ENCODE measurements at places on chromosomes 2 and 18.

- no peaks in the 10 kb centered on the region for H3K4me1 ChIP-seq
- no peak overlapping the region for H3K27ac ChIP-seq
- H3K4me3 ChIP-seq: no peak overlapping the region
- DNase-seq: no peak
- no peaks in the 10 kb centered on the region for H3K36me3 ChIP-seq
Measured at GRCh38 chr2:212815453-212815852, 276.9 kb upstream of the ERBB4 start.

- peaks cover 12% of the 10 kb centered on the region for H3K4me1 ChIP-seq
- H3K27me3 ChIP-seq: no peaks in the 10 kb centered on the region
- DNase-seq: no peak
- H3K36me3 ChIP-seq: no peaks in the 10 kb centered on the region
- H3K27ac ChIP-seq: no peak overlapping the region
Measured at GRCh38 chr2:182509-183122, 81.2 kb downstream of the SH3YL1 start.

GRCh38 chr2:86017901-86018896 is 87.5 kb downstream of the POLR1A start:
- H3K36me3 ChIP-seq: no peaks in the 10 kb centered on the region
- H3K27me3 ChIP-seq: no peaks in the 10 kb centered on the region
- H3K4me3 ChIP-seq: no peak overlapping the region
- no peak overlapping the region for H3K27ac ChIP-seq

DNA sequence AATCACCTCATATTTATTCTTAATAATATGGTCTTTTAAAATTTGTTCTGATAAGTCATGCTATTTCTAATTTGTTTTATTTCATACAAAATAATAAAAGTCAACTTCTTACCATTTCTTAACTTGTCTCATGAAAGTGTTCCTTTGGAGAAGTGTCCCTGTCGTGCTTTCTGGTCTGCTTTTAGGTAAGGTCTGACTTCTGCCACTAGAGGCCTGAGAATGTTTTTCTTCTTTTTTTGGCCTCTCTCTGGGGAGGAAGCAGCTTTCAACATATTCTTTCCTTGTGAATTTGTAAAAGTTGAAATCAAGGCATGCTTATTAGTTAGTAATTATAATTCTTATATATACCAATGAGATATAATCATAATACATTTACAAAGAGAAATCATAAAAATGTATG is 39.4 kb downstream of the MAP2 start:
- no peak overlapping the region for H3K27ac ChIP-seq
- H3K27me3 ChIP-seq: no peaks in the 10 kb centered on the region
- H3K36me3 ChIP-seq: no peaks in the 10 kb centered on the region
- peaks cover 6% of the 10 kb centered on the region for H3K4me1 ChIP-seq
- no peak overlapping the region for H3K4me3 ChIP-seq
- no peak for DNase-seq

- no peak for DNase-seq
- H3K27me3 ChIP-seq: no peaks in the 10 kb centered on the region
- H3K4me3 ChIP-seq: no peak overlapping the region
- H3K4me1 ChIP-seq: no peaks in the 10 kb centered on the region
- no peak overlapping the region for H3K27ac ChIP-seq
Measured at GRCh38 chr2:86627550-86627949, 3.9 kb upstream of the RNF103 start.

DNA sequence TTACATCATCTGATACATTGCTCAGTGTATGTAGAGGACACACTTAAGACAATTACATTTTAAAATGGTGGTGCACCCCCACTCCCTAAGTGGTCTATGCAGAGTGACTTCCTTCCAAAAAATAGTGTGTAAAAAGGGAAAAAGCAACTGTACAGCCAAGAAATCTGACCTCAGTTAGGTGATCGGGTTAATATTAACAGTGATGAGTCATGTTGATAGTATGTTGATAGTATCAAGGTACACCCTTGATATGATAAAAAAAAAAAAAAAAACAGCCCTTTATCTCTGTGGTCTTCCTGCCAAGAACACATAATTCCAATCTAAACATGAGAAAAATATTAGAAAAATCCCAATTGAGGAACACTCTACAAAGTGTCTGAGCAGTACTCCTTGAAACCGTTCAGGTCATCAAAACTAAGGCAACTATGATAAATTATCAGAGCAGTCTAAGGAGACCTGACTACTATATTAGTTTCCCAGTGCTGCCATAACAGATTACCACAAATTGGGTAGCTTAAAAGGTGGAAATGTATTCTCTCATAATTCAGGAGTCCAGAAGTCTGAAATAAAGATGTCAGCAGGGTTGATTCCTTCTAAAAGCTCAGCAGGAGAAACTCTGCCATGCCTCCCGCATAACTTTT is 171.9 kb downstream of the ARHGAP28 start:
- no peak overlapping the region for H3K4me3 ChIP-seq
- no peak overlapping the region for H3K27ac ChIP-seq
- H3K27me3 ChIP-seq: no peaks in the 10 kb centered on the region
- no peak for DNase-seq
- H3K4me1 ChIP-seq: no peaks in the 10 kb centered on the region

DNA sequence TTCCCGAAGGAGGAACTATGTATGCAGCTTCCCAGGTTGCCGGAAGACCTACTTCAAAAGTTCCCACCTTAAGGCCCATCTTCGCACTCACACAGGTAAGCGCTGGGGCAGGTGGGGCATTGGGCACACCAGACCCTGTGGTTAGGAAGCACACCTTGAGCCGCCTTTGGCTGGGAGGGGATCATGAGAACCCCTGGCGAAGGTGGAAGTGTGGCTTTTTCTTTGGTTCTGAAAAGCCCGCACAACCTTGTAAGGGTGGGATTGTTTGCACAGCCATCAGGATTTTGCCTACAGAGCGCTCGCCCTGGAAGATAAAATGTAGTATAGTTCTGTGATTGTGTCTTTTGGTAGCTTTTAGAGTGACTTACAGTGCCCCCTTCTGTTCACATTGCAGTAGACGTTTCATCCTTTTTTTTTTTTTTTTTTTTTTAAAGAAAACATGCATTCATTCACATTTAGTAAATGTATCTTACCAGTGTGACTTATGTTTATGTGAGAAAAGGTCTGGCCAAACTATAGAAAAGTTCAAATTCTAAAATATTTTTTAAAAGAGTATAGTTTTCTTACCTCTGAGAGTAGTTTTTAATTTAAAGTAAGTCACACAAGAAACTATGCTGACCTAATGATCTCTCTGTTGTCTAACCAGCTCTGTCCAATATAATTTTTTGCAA is 5.3 kb downstream of the KLF11 start:
- no peak overlapping the region for H3K4me3 ChIP-seq
- no peaks in the 10 kb centered on the region for H3K27me3 ChIP-seq

- H3K4me1 ChIP-seq: no peaks in the 10 kb centered on the region
- DNase-seq: peak; percentile 67
- H3K27ac ChIP-seq: no peak overlapping the region
- H3K27me3 ChIP-seq: no peaks in the 10 kb centered on the region
Measured at GRCh38 chr18:74899554-74899953, 301.9 kb downstream of the ZNF407 start.

All from adrenal gland (tissue), 19 donors.